ENCODE measurements at places on chromosomes 6 and 20.

DNA sequence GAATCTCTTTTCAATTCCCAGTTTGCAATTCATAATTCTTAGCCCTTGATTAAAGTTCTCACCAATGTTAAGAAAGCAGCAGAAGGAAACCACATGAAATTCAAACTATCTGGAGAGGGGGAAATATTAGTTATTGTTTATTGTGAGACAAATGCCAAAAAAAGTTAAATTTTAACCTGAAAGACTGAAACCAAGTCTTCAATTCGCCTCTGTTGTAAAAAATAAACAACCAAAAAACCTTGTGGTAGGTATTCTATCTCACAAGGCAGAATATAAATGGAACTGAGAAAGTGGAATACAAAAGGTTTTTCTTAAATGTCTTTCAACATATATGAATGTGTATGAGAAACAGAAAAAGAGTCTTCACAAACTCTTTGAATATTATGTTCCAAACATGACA lies 24.8 kb downstream of the TMX4 start:
- no peak for DNase-seq

GRCh38 chr6:30171677-30172471 lies 8.5 kb downstream of the TRIM15 start:
- peak; percentile 12 for DNase-seq

DNA sequence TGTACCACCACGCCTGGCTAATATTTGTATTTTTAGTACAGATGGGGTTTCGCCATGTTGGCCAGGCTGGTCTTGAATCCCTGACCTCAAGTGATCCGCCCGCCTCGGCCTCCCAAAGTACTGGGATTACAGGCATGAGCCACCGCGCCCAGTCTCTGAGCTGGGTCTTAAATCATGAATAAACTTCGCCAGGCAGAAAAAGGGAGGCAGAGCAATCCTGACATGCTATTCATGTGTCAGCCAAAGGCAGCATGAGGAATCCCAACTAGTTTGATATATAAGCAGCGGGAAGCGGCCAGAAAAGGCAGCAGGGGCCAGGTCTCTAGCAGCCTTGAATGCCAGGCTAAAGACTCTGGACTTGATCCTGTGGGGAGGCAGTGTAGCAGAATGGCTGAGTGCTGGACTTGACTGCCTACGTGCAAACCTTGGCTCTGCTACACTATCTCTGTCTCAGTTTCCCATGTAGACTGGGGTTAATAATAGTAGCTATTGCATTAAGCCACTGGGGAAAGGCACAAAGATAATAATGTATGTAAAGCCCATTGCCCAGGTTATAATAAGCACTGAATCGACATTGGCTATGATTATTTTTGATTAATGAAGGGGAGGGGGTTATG lies 1.8 kb downstream of the PROCR start:
- DNase-seq: no peak

DNA sequence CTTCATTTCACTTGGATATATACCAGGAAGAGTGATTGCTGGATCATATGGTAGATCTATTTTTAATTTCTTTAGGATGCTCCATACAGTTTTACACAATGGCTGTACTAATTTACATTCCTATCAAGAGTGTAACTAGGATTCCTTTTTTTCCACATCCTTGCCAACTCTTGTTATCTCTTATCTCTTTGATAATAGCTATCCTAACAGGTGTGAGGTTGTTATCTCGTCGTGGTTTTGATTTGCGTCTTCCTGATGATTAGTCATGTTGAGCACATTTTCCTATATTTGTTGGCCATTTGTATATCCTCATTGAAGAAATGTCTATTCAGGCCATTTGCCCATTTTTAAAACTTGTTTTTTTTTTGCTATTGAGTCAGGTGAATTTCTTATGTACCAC lies 552.4 kb downstream of the RFPL4B start:
- DNase-seq: no peak

- DNase-seq: no peak
Observed at GRCh38 chr20:44284032-44284431, 27.0 kb downstream of the FITM2 start.

- DNase-seq: peak; percentile 53
Observed at GRCh38 chr6:89999154-89999553, 104.9 kb downstream of the GJA10 start.

DNA sequence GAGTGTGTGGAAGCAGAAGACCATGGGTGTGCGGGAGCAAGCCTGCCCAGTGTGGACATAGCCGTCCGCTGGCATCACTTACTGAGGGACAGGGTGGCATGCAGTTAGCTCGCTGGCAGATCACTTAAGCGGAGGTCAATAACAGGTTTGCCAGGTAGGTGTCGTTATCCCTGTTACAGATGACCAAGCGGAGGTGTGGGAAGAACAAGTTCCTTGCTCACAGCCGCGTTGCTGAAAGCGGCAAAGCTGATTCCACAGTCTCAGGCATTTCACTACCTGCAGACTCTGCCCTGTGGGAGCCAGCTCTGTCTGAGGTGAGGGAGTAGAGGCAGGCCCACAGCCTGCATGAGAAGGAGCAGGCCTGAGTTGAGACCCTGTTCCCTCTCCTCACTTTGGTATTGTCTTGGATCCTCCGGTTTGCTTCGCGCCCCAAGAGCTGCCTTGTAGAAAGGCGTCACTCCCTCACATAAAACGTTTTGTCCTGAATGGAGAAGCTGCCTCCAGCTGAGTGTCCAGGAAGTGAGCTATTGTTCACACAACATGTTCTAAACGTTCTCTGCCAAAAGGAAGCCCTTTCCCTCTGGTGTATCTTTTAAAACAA lies 96.9 kb downstream of the TCP11 start:
- no peak for DNase-seq

- DNase-seq: no peak
Observed at GRCh38 chr6:51199105-51199552, 380.5 kb downstream of the TFAP2B start.

DNA sequence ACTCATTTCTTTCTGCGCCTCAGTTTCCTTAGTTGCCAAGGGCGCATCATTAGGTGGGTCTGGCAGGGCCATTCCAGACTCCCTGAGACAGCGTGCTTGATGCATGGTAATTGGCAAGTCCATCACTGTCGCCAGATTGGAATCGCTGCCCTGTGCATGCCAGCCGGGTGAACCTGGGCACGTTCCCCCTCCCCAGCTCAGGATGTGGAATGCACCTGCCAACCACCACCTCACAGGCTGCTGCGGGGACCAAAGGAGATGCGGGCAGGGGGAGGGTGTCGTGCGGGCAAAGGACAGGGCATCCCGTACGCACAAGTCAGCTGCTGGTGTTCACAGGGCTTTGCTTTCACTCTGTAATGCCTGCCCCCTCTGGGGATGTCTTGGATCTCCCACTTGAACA lies 36.4 kb upstream of the PMEPA1 start:
- no peak for DNase-seq

DNA sequence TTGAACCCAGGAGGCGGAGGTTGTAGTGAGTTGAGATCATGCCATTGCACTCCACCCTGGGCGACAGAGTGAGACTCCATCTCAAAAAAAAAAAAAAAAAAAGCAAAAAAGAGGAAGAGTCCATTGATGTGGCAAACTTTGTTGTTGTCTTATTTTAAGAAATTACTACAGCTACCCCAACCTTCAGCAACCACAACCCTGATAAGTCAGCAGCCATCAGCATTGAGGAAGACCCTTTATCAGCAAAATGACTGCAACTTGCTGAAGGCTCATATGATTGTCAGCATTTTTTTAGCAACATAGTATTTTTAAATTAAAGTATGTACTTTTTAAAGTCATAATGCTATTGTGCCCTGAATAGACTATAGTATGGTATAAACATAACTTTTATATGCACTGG lies 48.8 kb downstream of the ZFP64 start:
- DNase-seq: no peak

DNA sequence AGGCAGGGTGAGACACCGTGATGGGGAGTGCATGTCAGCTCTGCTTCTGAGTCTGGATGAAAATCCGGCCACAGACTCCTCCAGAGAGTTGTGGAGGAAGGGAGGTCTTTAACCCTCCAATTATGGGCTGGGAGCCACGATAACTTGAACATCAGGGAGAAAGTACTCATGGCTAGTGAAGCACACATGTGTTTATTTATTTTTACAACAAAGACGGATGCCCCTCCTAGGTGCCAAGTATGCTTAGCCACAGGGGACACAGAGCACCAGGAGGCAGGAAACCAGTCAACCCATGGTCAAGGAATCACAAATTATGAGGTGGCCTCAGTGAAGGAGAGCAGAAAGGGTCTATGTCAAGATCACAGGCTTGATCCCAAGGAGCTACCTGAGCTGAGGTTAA lies 54.1 kb downstream of the ZNF217 start:
- DNase-seq: no peak

DNA sequence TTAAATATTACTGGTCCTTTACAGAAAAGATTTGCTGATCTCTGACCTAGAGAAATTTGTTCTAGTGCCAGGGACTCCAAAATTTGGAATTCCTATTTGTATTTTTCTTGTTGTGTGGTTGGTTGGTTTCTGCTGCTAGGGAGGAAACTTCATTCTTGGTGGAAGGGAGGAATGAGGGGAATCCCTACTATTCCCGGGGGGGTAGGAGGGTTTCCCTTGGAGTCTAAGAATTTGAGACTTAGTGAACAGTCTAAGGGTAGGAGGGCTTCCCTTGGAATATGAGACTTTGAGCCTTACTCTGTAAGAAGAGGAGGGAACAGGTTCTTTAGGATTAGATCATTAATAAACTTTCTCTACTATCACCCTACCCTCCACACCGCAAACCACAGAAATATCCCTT lies 67.1 kb upstream of the ADGRF1 start:
- DNase-seq: peak; percentile 58

- DNase-seq: no peak
Observed at GRCh38 chr6:15356179-15356578, 110.3 kb downstream of the JARID2 start.

GRCh38 chr6:109458774-109459531 lies 3.4 kb upstream of the MICAL1 start:
- no peak for DNase-seq

- peak; percentile 84 for DNase-seq
Observed at GRCh38 chr20:53900380-53900999, 169.9 kb downstream of the BCAS1 start.

DNA sequence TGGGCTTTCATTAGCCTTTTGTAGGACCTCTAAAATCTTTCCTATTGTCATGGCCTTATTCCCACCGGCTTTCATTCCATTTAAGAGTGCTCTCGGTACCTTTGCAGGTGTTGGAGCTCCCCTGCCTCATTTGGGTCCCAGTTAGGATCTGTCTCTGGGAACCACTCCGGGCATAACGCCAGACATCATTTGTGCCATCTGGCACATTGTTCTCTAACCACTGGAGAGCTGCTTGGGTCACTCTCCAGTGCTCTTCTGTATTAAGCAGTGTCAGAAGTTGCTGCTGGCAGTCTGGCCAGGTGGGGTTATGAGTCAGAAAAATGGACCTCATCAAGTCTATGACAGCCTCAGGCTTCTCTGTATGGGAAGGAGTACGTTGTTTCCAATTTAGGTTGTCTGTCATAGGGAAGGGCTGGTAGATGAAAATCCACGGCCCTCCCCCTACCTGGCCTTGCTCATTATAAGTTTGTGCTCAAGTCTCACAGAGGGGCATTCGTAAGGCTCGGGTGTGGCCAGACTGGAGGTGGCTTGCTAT lies 62.9 kb upstream of the MOCS1 start:
- no peak for DNase-seq

DNA sequence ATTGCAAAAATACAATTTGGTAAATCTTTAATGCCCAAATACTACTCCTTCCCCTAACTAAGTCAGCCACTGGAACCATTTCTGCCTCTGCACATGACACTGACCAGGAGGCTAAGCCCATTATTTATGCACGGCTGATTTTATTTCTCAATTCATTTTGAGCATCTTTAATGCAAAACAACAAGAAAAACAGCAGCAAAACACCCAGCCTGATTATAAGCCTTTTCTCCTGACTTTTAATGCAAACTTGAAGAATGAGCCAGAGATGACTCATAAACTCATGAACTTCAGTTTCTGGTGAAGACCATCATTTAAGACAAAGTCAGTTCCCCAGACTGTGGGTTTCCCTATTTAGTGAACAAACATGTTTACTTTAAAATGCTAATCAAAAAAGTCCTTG lies 51.6 kb downstream of the CYP24A1 start:
- peak; percentile 37 for DNase-seq

DNA sequence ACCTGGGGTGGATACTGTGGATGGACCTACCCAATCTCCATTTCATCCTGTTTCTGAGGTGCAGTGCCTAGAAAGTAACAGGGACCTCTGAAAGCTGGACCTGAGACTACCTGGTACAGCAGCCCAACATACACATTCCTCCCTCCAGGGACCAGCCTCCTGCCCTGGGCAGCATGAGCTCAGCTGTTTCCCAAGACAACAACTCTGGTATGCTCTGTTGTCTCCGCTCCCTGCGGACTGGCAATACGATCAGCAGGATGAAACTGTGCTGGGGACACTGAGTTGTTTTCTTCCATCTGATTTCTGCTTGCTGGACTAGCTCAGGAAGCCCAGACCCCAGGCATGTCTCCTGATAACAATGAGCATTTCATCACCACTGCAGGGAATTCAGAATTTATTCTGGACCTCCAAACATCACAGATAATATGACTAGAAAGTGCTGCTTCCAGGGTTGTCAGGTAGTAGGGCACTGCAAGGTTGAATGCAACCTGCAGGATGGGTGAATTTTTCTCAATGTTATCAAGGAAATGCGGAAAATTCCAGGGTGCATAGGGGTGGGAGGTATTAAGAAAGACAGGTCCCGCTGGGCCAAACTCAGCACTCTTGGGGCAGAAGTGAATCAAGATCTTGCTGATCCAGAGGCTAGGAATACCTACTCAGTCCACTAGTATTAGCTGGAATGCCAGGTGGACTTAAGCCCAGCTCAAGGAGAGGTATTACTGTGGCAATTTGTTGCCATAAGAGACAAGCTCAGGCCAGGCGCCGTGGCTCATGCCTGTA lies 38.9 kb upstream of the SLC4A11 start:
- no peak for DNase-seq

GRCh38 chr20:40953416-40953815 lies 75.2 kb upstream of the TOP1 start:
- no peak for DNase-seq

DNA sequence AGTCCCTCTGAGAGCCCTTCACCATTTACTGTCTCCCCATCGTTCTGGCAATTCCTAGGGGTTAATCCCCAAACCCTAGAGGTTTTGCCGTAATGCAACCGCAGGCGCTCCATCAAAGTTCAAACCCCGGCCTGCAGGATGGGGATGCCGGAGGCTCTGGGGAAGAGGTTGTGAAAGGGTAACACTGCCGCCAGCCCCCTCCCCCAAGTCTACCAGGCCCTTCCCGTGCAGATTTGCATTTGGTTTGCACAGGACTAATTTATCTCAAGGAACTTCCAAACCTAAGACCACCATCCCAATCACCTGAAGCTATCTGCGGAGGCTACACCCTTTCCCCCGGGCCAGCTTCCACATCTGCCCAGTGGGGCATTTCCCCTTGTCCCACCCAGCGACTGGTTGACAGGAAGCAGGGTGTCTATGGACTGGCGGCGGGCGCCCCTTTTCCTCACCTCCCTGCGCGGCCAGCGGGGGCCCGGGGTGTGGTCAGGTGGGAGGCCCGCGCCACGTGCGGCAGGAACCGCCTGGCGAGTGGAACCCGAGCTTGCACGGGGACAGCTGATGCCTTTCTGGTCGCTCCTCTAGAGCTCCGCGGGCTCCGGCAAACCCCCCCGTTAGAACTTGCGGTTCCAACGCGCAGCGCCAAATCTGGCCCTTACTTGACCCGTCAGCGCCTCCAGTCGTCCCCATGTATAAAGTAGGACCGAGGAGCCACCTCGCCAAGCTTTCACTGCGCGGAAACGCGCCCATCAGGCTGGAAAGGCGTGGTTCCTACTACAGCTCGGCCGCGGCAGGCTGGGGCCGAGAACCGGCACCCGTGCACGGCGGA lies 9.4 kb upstream of the SLC4A11 start:
- DNase-seq: peak; percentile 30

- DNase-seq: no peak
Observed at GRCh38 chr6:41288030-41288753, 1.7 kb upstream of the TREM1 start.
